Epithelial cell of proximal tubule (primary cell): ENCODE measurements at places on chromosomes 2 and 18. TPM values are rescaled to one million over a fixed set of nuclear protein-coding genes. Genes with fewer than 3 reads are reported as not detected.

DNA sequence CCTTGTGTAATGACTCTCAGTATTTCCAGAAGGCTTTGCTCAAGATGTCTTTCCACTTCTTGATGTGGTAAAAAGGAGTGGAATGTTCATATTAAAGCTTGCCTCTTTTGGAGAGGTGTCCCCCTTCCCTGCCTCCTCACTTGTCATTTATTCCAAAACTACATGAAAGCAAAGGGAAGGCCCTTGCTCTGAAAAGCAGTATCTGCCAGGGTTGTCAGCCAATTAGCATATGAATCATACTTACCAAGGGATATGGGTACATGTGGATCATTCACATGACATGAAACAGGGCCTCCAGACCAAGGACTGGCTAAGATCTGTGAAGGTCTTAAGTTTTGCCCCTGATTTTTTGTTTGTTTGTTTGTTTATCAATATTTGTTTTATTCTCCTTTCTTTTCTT is 31.3 kb downstream of the ANXA4 start:
- DNase-seq = peak; percentile 32

DNA sequence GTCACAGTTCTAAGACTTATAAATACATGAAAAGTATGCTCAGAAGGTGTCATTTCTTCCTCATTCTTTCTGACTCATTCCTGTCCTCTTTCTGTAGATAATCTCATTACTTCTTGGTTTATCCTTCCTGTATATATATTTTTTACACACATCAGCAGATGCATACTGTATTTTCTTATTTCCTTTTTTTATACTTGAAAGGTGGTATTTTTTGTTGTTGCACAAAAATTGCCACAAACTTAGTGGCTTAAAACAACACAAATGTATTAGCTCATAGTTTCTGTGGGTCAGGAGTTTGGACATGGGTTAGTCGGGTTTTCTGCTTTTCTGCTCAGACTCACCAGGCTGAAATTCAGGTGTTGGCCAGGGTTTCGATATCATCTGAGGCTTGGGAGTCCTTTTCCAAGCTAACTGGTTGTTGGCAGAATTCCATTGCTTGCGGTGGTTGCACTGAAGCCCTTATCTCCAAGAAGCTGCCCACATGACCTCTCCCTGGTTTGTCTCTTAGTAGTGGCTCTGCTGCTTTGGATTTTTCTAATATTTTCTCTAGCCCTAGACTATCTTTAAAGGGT is 162.6 kb downstream of the FMNL2 start:
- DNase-seq = peak; percentile 86

ALS2 gene
- total RNA-seq = 15.6 and 20.8 TPM in 2 replicates

- DNase-seq = no peak
Measured at GRCh38 chr18:33152376-33152775, 288.1 kb downstream of the CCDC178 start.

KIF3C gene
- total RNA-seq = 26.3 and 30.1 TPM in 2 replicates

DNA sequence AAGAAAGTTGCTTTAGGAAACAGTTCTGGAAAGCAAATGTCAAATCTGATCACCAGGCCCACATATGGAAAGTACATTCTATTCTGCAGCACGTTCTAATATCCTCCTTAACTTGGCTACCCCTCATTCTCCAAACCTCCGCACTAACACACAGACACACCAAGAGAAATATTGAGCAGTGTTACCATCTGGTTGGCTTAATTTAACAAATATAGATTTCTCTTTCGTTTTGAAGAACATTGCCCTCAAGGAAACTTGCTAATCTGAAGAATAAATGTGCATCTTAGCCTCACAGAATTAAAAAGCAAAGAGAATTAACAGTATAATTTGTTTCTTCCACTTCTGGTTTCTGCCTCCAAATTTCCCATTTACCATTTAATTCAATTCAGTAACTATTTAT is 72.8 kb upstream of the TTC39C start:
- DNase-seq = no peak
